ENCODE measurements at places on chromosomes 16 and 17.
A peak's percentile ranks its signal among the peaks of the same experiment; 100 is the strongest.

- DNase-seq: no peak
Measured at GRCh38 chr17:18184143-18185031, 759 bp downstream of the ALKBH5 start.

DNA sequence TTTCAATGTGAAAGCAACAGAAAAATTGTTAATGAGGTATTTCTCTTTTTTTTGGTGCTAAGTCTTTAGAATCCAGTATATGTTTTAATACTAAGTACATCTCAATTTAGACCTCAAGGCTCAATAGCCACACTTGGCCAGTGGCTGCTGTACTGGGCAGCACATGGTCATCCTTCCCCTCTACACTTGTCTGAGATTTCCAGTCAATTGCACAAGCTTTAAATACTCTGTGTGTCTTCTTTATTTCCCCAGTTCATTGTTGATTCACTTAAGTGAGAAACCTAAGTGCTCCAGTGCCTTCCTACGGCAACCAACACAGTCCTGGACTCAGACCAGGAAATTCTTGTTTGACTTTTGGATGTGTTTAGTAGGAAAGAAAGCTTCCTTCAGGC lies 62.2 kb downstream of the TNRC6C start:
- no peak for DNase-seq

- no peak for DNase-seq
Measured at GRCh38 chr17:14417336-14417735, 116.5 kb downstream of the HS3ST3B1 start.

DNA sequence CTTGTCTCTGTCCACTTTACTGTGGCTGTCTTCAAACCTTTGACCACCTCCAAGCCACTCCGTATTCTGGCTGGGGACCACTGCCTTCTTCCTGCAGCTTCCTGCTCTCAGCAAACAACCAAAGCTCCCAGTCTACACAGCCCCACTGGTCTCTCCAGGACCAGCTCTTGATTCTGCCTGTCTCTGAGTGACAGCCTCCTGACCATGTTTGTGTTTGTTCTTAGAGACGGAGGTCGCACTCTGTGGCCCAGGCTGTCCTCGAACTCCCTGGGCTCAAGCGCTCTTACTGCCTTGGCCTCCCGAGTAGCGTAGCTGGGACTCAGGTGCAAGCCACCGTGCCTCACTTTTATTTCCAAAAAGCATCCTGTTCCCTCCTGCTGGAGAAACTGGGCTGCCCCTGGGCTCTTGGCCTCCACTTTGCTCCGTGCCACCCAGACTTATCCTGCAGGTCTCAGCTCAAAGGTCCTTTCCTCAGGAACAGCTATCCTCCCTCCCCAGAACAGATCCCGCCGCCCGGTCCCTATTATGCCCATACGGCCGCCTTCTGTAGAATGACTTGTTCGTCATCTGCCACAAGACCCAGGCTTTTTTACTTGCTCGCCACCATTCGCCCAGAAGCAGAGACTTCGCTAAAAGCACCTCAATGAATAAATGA lies 9.1 kb downstream of the MNT start:
- no peak for DNase-seq

GRCh38 chr17:55273579-55274354 lies 9.0 kb downstream of the HLF start:
- no peak for DNase-seq

GRCh38 chr16:70578035-70578434 lies 54.4 kb downstream of the SF3B3 start:
- no peak for DNase-seq

DNA sequence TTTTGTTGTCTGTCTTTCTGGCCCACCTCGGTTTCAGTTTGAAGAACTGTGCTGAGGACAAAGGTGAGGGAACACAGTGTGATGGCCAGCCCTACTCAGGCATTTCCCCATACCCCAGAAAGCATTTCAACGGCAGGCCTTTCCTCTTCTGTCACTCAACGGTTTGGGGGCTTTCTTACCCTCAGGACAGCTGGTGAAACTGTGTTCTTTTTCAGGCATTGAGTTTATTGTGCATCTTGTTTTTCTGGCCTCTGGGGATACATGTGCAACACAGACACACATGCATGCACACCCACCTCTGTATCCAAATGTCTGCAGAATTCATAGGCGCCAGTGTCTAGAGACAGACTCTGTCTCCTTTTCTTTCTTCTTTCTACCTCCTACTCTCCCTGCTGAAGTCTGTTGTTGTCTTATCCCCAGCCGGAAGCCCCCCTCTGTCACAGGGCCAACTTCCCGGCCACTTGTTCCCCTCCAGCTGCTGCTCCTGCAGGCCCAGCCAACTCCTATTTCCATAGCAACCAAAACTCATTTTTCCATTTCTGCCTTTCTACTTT lies 17.0 kb downstream of the CHD9 start:
- no peak for DNase-seq

GRCh38 chr17:63405741-63406261 lies 40.3 kb downstream of the CYB561 start:
- DNase-seq: peak; percentile 77

- DNase-seq: no peak
Measured at GRCh38 chr16:13510425-13511151, 409.4 kb upstream of the ERCC4 start.

- DNase-seq: no peak
Measured at GRCh38 chr17:17361867-17362539, 58.8 kb downstream of the NT5M start.

- no peak for DNase-seq
Measured at GRCh38 chr17:70076189-70076588, 1.2 kb downstream of the KCNJ16 start.

DNA sequence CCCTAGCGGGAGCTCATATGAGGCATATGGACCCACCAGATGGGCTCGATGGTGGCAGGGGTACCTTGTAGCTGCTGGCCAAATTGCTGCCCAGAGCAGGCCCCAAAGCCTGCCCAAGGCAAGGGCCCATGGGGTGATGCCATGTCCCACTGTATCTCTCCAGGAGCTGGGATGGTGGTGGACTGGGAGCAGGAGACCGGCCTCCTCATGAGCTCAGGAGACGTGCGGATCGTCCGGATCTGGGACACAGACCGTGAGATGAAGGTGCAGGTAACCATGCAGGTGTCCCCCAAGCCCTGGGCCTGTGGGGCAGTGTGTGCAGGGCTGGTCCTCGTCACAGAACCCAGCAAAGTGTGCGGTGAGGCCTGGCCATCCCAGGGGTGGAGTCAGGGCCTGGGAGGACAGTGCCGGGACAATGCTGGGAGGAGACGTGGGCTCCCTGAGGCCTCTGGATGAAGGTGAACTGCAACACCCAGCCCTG lies 34.1 kb upstream of the CHMP6 start:
- no peak for DNase-seq

- DNase-seq: no peak
Measured at GRCh38 chr16:53629607-53630312, 73.9 kb downstream of the RPGRIP1L start.

- no peak for DNase-seq
Measured at GRCh38 chr16:68749432-68749831, 12.3 kb downstream of the CDH1 start.

DNA sequence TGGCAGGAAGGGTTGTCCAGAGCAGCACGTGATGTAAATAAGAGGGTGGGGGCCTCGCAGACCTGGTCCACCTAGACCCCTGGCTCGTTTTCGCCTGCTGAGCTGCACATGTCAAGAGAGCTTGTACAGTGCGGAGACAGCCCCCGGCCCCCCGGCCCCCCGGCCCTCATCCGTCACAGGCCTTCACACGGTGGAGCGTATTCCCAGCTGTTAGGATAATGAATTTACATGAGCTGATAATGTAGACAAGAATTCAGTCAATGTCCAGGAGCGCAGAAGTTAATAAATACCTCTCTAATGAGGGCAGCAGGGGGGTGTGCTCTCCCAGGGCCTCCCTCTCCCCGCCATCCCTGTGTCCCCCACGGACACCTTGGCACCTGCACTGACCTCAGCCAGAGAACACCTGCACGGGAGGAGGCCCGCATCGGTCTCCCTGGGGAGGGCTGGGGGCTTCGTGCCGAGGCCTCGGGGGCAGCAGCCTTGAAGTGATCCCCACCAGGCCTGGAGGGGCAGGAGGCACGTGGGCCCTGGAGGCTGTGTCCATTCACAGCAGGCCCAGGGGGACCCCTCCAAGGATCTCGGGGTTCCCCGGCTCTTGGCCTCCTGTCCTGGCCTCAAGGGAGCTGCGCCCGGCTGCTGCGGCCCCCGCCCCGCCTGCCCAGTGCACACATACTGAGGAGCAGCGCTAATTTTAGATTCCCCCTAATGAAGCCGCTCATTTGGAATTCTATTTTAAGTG lies 14.6 kb downstream of the GSE1 start:
- DNase-seq: no peak

- no peak for DNase-seq
Measured at GRCh38 chr17:65453204-65453931, 108.1 kb downstream of the AXIN2 start.

GRCh38 chr17:80712606-80713005 lies 168.0 kb downstream of the RPTOR start:
- DNase-seq: no peak

GRCh38 chr17:12089809-12090384 lies 69.2 kb downstream of the MAP2K4 start:
- DNase-seq: peak; percentile 52

- no peak for DNase-seq
Measured at GRCh38 chr16:29876217-29876593, 13.2 kb upstream of the CDIPT start.

- peak; percentile 27 for DNase-seq
Measured at GRCh38 chr16:66899945-66900710, 18.6 kb downstream of the CDH16 start.

DNA sequence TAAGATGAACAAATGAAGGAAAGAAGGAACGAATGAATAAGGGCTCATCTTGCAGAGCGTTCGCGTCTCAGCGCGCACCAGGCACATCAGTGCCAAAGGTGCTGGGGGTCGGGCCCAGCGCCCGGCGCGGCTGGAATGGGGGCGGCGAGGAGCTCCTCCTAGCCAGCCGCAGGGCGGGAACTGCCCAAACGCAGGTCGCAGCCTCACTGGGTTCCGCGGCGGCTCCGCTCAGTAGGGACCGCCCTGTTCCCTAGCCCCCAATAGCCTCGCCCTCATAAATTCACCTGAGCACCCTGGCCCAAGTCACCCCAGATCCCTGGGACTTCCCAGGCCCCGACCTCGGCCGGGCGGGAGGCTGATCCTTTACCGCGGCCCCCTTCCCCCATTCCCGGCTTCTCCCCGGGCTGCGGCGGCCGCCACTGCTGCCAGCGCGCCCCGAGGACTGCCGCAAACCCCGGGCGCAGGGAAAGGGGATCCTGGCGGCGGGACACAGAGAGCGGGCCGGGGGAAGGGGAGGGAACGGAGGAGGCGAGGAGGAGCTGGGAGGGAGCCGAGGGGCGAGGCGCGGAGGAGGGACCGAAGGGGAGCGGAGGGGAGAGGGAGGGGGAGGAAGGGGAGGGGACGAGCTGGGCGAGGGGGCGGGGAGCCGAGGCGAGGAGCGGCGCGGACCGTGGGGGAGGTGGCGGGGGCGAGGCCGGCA lies 377 bp upstream of the CRHR1 start:
- DNase-seq: no peak
